ENCODE measurements at places on chromosomes 13 and 19.

DNA sequence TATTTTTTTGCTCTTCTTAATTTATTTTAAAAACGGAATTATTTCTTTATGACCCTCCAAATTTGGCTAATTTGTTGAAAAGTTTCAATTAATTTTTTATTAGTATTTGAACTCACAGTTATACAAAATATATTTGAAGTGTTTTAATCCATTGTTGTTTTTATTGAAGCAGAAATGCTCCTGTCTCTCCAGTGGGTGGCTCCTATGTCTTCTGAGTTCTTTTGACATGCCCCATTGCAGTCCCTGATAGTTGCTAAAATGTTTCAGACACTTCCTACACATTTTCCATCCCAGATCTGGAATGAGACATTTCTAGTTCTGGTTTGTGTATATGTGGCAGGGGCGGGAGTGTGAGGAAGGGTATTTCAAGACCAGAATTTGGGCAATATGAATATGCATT is 579.4 kb upstream of the PRR20A start:
- DNase-seq, result no peak

- DNase-seq, result no peak
These were observed 199.4 kb upstream of the IPO5 start for GRCh38 chr13:97753942-97754670.

DNA sequence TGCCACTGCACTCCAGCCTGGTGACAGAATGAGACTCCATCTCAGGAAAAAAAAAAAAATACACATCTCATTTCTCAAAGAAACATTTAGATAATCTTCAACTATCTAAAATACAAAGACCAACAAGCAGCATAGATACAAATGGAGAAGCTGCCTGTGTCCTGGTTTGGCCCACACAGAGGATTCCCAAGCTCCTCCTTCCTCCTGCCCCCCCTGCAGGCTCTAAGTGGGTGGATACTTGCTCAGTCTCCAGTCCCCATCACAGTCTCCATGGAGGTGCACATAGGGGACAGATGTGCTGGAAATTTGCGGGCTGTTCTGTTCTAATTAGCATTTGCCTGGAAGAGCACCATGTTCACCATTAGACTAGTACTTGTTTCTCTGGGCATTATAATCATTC is 59.9 kb downstream of the ABCC4 start:
- DNase-seq, result no peak

DNA sequence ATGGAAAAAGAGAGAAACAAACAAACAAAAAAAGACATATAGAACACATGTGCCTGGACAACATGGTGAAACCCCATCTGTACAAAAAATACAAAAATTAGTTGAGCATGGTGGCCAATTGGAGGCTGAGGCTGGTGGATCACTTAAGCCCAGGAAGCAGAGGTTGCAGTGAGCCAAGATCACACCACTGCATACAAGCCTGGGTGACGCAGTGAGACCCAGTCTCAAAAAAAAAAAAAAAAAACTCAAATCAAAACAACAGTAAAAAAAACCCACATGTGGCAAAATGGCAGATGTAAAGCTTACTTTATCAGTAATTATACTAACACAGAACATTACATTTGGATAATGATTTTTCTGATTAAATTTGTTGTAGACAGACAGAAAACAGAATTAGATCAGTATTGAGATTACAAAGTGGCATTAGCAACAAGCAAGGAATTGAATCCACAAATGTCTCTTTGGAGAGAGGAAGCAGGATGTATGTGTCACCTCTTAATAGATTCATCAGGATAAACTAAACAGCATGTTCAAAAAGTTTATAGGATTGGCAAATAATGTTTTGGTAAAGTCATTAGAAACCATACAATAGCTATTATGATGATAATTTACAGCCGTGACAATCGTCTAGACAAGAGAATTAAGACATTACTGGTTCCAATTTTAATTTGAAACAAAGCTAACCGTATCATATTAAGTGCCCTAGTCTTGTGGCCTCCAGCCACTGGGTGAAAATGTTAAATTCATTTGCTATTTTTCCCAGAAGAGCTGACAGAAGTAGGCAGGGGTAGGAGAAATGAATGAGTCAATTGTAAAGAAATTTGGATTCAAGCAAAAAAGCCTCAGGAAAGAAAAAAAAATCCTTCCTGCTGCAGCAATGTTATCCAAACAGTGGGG is 206.0 kb downstream of the FGF14 start:
- DNase-seq, result no peak

- DNase-seq, result no peak
These were observed 48.2 kb upstream of the CALM3 start for GRCh38 chr19:46552891-46553290.

DNA sequence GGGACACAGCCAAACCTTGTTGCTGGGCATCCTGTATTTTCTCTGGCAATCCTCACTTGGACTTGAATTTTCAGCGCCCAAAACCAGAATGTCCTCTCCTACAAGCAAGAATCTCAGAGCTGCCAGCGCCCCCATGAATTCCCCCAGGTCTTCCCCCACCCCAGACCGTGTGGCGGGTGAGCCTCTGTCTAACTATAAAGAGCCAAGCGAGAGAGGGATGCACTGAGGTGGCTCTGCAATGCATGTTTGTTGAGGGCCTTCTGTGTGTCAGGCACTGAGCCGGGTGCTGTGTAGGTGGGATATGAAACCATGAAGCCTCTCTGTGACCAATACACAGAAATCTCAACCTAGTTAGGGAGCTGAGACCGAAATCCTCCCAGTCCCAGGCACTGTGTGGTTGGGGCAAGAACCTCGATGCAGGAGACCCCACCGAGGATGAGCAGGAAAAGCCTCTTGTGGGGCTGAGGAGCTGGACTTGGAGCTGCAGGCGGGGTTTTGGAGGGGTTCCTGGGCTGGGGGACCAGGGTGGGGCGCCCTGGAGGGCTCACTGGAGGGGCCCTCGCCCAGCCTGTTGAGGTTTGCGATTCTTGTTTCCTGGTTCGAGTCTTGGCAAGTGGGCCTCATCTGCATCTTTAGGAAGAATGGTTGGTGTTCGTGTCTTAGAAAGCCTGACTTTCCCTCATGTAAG is 12.4 kb upstream of the PROZ start:
- DNase-seq, result no peak

- no peak for DNase-seq
These were observed 394.3 kb downstream of the FOXO1 start for GRCh38 chr13:40271931-40272775.

Data from activated T-helper 1 cell treated with Interleukin-2 at 50 U/mL for 16 hours (primary cell).